ENCODE measurements at places on chromosomes 16 and 17. TPM values are rescaled to one million over a fixed set of nuclear protein-coding genes. Genes with fewer than 3 reads are reported as not detected.
A peak's percentile ranks its signal among the peaks of the same experiment; 100 is the strongest.

GRCh38 chr17:17691468-17692263 lies 10.4 kb downstream of the RAI1 start:
- DNase-seq = peak; percentile 33

DNA sequence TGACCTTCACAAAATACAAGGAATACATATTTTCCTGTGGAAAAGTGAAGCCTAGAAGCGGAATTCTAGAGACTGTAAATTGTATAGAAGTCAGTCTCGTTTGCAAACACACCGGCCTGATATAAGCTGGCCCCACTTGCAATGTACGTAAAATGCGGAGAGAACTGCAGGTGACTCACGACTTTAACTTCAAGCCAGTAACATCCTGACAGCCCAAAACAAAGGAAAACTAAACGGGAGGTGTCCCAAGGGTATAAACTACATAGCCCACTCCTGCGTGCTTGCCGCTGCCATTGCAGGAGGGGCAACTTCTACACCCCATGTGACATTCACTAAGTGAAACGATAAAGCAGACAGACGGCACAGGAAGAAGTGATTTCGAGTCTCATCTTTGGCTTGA lies 101.6 kb downstream of the CYTH1 start:
- no peak for DNase-seq

SERPINF2 gene
- 0.12 TPM for total RNA-seq

DNA sequence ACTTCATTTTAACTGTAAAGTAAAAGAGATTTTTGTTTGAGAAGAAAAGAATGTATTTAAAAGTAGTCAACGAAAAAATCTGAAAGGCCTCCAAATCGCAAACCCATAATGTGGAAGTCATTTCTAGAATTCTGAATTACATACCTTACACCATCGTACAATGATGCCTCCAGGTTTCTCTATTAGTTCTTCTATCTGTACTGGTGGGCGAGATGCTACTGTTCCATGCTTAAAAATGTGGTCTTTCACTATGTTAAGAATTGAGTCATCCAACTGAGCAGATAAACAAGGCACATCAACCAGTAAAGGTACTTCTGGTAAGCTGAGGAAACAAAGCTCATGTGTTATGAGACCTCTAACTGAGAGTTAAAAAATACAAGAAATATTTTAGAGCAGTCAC lies 28.5 kb downstream of the CRLF3 start:
- no peak for DNase-seq

DNA sequence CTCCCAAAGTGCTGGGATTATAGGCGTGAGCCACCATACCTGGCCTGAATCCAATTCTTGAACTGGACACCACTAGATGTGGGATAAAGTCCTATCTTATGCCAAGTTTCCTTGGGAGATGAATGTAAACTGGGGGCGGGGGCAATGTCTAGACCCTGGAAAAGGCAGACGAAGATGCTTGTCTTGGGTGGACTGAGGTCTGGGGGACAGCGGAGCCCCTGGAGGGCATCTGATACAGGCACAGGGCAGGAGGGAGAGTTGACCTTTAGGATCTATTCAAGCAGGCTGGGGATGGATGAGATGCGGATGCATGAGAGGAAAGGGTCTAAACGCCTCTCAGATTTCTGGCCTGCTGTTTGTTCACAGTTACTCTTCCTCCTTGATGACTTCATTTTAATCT lies 11.7 kb downstream of the C1QTNF1 start:
- no peak for DNase-seq

DNA sequence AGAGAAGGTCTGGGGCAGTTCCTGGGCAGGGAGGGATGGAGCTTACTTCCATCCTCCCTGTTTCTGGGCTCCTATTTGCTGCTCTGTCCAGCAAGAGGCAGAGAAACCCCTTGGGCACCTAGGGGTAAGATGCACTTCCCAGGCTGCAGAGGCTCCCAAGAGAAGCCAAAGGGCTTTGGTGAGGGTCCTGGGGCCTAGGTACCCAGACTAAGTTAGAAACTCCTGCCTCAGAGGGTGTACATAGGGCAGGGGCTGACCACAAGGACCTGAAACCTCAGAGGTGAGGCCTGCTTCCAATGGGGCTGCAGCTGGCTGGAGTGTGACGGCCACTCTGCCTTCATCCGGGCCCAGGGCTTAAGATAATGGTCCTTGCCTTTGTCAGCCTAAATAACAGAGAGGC lies 1.6 kb upstream of the ARMC7 start:
- no peak for DNase-seq

EVI2A gene
- total RNA-seq = 16.9 TPM

SEPTIN12 gene
- total RNA-seq = not detected

FDXR gene
- 19.1 TPM for total RNA-seq

DNA sequence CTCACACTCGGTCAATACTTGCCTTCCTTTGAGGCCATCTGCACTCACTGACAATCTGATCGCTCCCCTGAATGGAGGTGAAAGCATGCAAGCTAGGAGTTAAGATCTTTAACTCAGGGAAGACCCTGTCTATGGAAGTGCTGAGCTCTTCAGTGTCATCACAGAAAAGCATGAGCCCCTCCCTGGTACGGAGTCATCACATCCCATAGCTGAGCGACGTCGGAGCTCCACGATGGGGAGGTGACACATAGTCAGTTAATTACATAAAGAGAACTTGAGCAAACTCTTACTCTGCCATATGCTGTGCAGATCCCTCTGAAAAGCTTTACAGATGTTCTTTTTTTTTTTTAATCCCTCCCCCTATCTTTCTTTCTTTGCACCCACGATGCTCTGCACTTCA lies 463.2 kb downstream of the WWOX start:
- no peak for DNase-seq

PAM16 gene
- 62.8 TPM for total RNA-seq

DNA sequence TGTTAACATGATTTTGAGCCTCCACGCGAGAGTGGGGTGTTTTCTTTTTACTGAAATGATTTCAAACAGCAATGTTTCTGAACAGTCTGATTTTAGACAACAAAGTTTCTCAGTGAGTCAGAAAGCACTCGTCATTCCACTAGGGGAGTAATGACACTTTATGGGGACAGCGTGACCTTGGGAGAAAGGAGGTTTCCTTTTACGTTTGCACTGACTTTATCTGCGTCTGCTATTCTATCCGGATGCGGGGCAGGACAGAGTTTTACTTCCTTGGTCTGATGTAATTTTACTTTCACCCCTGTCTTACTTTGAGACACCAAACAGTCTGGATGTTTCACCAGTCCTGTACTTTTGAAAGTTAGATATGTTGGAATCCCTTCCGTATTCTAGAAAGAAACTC lies 20.7 kb downstream of the SLC47A1 start:
- DNase-seq = no peak

TNK1 gene
- total RNA-seq = 4.8 TPM

SLC46A1 gene
- total RNA-seq = 3.0 TPM

ITGB3 gene
- not detected for total RNA-seq

DNA sequence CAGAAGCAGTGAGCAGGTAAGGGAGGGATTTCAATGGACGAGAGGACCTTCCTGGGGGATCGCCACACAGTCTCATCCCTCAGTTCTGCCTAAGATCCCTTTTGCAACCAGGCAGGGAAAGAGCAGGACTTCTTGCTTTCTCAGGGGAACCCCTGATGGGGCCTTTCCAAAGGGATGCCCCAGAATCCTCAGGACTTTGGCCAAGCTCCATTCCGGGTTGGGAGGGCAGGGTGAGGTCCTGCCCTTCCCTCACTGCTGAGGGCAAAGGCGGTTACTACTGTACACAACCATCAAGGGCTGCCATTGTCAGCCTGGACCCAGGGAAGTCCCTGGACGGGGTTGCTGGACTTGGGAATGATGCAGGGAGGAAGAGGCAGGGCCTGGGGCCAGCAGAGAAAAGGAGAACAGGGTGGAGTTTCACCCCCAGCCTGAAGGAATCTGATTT lies 9.7 kb downstream of the PRR29 start:
- DNase-seq = no peak

DNA sequence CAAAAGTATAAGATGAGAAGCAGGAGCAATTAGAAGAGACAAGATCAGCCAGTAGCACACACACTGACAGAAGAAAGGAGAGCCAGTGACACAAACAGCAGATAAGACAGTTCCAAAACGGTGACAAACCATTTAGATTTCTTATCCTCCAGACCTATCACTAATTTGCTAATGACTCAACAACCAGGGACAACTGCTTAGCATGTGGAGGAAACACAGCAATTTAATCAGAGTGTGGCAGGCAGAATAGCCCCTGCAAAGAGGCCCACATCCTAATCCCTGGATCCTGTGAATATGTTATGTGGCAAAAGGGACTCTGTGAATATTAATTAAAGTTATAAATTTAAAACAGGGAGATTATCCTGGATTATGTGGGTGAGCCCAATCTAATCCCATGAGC lies 81.1 kb downstream of the CACNG1 start:
- DNase-seq = no peak

CTRB1 gene
- not detected for total RNA-seq

DNA sequence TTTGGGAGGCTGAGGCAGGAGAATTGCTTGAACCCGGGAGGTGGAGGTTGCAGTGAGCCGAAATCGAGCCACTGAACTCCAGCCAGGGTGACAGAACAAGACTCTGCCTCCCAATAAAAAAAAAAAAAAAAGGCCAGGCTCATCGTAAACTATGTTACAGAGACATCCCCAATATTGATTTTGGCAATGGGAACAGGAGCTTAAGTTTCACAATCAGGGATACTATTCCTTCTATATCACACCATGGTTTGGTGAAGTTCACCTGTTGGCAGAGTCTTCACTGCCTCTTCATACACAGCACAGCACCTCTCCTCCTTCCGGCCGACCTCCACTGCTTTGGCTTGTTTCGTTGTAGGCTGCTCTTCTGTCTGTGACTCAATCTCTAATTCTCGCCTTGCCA lies 21.2 kb downstream of the UTP6 start:
- no peak for DNase-seq

DNA sequence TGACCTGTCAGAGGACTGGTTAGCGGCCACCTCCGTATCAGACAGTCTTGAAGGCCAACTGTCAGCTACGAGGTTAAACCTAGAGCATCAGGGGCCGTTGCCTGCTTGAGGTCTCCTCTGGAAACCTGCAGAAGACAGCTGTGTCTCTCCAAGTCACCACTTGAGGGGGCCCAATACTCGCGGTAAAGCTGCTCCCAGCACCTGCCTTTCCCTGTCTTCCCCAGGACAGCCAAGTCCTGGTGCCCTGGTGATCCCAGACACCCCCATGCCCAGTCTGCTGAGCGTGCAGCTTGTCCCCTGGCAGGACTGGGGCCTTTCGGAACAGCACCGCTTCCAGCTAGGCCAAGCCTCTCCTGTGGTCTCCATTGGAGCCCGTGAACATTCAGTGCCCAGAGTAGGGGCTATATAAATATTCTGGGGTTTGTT lies 80.1 kb downstream of the DNAH17 start:
- peak; percentile 76 for DNase-seq

- DNase-seq = no peak
Observed at GRCh38 chr17:16101440-16101839, 101.8 kb downstream of the TTC19 start.

KCNG4 gene
- total RNA-seq = not detected

DNA sequence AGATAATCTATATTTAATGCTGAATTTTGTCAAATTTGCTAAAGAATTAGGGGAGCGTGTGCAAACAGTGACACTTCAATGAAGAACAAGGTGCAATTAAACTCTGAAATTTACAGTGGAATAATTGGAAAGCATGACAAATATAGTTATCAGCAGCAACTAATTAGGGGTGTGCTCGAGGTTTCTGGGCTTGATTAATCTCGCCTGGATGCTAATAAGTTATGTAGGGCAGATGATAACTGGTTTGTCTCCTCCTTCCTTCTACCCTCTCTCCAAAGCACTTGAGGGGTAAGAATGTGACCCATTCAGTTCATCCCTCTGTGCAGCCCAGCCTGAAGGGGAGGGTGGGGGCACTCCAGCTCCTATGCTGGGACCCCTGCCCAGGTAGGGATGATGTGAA lies 21.9 kb downstream of the MRM1 start:
- DNase-seq = no peak

DNA sequence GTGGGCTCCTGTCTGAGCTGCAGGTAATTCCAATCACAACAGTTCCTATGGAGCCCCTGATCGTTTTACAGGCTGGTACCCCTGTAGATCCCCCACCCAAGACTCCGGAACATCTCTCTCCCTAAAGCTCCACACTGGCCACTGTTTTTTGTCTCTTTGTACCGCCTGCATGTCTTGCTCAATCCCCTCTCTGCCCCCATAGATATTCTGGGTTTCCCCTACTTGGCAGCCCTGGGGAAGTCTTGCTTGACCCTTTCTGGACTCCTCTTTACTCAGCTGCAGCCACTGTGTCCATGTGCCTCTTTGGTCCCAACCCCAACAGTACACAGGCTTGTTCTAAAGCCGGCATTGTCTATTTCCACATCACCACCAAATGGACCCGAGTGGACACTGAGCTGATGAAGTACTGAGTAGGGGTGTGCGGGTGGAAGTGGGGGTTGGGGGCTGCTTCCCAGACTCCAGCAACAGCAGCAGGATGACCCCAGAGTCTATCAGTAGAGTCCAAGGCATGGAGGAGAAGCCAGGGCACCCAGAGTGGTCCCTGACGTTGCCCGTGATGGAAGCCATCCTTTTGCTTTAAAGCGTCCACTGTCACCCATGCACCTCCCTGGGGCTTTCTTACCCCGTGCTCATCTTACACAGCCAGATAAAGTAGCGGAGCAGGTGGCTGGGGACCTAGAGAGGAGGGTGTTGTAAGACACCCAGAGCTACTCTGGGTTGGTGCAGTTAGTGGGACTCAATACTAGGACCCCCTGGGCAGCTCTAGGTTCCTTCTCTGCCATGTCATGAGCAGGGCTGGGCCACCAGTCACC lies 6.4 kb downstream of the CD300LB start:
- no peak for DNase-seq

ABCA9 gene
- not detected for total RNA-seq

WNK4 gene
- 0.64 TPM for total RNA-seq

DNA sequence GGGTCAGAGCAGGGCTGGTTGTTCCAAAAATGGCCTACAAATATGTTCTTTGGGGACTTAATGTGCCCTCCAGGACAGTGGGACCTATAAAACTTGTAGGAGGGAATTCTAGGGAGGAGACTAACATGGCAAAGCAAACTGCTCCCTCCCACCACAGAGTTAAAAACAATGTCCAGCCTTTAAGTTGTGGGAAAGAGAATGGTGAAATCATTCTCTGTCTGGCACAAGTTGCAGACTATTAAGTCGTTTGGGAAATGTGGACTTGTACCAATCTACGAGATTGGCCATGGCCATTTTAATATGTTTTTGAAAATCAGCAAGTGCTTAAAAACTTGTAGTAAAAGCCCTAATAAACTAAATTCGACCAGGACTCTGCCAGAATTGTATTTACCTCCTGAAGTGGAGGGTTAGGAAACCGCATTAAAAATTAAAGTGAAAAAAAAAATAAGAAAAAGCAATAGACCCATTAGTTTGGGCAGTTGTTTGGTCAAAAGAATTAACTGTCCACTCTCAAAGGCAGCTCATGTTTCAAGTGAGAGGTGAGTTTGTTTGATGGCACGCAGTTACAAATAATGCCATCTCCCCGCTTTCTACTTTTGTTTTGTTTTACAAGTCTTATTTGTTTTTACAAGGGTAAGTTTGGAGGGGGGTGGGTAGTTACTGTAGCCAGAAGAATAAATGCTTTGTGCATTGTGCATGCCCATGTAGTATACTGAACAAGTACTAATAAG lies 32.4 kb downstream of the ANKFN1 start:
- DNase-seq = no peak

- DNase-seq = no peak
Observed at GRCh38 chr17:11326492-11326891, 85.5 kb downstream of the SHISA6 start.
